Posterior cingulate gyrus (tissue), 11 donors: ENCODE measurements at places on chromosomes 1 and 21.

DNA sequence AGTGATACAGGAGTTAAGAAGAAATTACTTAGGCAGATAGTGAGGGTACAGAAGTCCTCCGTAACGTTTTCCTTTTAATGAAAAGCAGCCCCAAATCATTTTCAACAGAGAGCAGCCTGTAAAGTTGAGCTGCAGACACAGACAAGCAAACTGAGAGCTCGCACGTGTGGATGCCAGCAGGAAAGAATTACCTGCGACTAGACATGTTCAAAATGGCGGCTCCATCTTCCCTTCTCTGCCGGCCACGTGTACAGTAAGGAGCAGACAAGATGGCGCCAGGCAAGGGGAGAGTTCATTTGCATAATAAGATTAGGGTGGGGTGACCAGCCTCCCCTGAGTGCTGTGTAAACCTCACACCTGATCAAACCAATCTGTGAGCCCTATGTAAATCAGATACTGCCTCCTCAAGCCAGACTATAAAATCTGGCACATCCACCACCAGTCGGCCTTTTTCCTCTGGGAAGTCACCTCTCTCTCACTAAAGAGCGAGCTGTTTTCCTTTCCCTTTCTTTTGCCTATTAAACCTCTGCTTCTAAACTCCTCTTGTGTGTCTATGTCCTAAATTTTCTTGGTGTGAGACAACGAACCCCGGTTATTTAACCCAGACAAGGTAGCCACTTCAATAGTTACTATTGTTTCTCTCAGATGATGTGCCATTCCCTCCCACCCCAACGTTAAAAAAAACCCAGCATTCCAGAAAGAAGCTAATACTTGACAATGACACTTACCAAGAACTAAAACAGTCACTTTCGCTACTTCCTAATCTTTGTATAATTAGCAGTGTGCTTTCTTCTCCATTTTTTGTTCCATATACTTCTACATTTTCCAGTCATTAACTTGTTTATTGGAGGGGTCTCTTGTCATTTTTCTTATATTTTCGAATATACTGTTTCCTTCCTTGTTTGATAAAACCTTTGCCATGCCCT lies 27.4 kb downstream of the DUSP10 start:
- DNase-seq, result no peak

GRCh38 chr1:54927472-54928240 lies 40.7 kb upstream of the DHCR24 start:
- DNase-seq, result no peak

DNA sequence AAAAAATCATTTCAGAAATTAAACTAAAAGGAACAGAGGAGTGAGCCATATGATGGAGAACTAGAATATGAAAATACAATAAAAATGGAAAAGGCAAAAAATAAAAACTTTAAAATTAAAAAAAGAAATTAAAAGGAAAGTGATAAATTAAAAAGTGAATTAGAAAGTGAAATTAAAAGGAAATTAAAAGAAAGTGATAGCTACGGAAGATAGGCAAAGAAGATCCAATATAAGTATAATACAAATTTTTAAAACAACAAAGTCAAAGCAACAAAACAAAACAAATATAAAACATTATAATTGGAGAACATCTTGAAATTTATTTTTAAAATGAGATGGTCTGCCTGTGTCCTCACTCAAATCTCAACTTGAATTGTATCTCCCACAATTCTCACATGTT lies 165.8 kb downstream of the GPATCH2 start:
- no peak for DNase-seq

DNA sequence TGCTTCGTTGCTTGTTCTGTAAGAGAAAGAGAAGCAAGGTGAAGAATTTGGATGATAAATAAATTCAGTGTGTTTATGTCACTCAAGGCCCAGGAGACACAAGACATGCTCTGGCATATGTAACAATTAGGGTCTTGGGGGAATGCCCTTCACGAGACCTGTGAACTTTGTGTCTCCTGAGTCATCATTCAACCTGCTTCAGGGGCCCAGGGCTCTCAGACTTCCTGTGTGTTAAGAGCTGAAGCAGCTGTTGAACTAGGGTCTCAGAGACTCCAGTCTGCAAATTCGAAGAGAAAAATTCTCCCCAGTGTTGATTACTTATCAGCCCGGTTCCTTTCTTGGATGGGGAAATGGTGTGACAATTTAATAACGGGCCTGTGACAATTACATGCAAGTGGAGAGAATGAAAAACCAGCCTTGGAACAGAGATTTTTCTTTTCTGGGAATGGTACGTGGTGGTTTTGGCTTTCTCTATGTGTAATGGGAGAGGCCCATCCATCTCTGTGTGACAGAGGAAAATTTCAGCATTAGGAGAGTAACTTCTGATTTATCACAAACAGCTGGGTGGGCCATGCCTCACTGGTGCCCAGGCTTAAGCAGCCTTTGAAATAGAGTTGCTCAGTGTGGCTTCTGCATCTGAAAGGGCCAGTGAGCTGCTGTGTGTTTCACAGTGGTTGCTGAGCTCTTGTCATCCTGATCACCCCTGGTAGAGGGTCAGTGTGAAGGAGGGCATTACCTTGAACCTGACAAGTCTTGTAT lies 22.4 kb downstream of the HUNK start:
- DNase-seq, result no peak

- no peak for DNase-seq
These were observed 6.4 kb upstream of the TMCO2 start for GRCh38 chr1:40241362-40241761.

GRCh38 chr1:158327481-158327880 lies 3.9 kb downstream of the CD1B start:
- no peak for DNase-seq

GRCh38 chr1:147236959-147237791 lies 5.3 kb upstream of the CHD1L start:
- DNase-seq, result no peak

GRCh38 chr1:229887043-229887822 lies 179.8 kb upstream of the GALNT2 start:
- no peak for DNase-seq

- DNase-seq, result no peak
These were observed at the start of gene L1TD1 for GRCh38 chr1:62194651-62195544. L1TD1 (plus strand) TSS chr1:62194849; CDS start chr1:62206629, 11,780 bp downstream.
